ENCODE measurements at places on chromosomes 6 and 20.

DNA sequence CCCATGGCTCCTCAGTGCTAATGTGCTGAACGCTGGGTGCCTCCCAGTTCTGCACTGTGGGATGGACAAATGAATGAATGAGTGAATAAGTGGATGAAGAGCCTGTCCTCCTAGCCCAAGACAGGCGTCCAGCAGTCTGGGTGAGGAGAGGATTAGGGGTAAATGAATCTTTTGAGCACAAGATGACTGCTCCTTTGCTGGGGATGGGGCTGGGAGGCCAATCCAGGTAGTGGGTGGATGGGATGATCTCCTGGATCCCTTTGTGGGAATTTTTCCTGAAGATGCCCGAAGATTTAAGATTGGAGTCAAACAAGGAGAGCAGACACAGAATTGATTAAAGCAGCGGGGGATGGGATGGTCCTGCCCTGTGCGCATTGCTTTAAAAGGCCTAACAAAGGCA is 65.3 kb upstream of the MLN start:
- peaks cover under 1% of the 10 kb centered on the region for H3K4me1 ChIP-seq
- H3K27me3 ChIP-seq: peaks cover 33% of the 10 kb centered on the region
- DNase-seq: no peak
- H3K27ac ChIP-seq: no peak overlapping the region

DNA sequence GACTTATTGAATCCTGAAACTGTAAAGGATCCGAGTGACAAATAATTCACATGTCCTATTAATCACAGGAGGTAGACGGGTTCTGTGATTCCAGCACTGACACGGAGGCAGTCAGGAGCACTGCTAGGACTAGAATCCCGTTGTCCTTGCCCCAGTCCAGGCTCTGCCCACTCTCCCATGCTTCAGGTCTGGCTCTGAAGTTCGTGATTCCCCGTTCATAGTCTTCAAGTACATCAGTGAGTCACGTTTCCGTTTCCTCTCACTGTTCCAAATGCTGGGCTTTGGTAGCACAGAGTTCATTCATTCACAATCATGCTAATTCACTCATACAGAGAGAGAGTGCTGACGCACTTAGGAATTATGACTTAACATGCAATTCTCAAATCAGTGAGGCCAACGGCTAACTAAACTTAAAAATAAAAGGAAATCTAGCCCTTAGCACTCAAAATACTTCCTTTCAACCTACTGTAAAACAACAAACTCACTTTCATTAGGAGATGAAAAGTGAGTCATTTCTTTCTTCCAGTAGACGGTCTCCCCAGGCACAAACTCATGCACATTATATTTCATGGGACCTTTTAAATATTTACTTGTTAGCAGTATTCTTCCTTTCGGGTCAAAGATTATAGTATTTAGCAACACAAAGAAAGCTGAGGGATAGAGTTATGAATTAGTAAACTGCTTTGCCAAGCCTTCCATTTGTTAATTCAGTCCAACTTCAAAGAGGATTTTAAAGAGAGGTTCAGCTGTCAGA is 94.0 kb upstream of the NHSL1 start:
- no peak for DNase-seq
- H3K4me3 ChIP-seq: peak overlapping the region; percentile 67
- peaks cover 19% of the 10 kb centered on the region for H3K4me1 ChIP-seq
- H3K36me3 ChIP-seq: no peaks in the 10 kb centered on the region

- no peaks in the 10 kb centered on the region for H3K36me3 ChIP-seq
- no peak for DNase-seq
- H3K4me3 ChIP-seq: peak overlapping the region; percentile 82
- peak overlapping the region; percentile 50 for H3K27ac ChIP-seq
- peaks cover 64% of the 10 kb centered on the region for H3K27me3 ChIP-seq
Observed at GRCh38 chr6:28586324-28586723, 60.6 kb downstream of the GPX5 start.

DNA sequence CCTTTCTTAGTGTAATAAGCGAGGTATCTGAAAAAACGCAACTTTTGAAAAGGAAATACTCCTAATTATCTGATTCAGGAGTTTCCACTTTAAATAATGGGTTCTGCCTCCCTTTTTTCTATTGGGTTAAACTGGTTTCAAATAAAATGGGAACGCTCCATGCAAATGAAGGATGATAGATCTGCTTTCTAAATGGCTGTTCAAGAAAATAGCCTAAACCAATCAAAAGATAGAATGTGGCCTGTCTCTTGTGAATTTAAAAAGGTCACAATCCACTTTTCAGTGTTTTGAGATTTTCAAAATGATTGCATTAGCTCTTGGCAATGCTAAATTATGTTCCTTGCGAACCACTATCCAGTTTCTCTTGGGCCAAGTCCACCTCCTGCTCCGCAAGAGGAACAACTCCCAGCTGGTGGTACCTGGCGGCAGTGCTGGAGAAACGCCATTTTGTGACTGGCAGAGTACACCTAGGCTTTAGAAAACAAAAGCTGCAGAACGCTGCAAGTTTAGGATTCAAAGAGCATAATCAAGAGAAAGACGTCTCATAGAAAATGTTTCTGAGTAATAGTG is 56.7 kb downstream of the TRIM38 start:
- no peak for DNase-seq
- H3K27me3 ChIP-seq: no peaks in the 10 kb centered on the region
- H3K4me1 ChIP-seq: peaks cover 42% of the 10 kb centered on the region
- peak overlapping the region; percentile 100 for H3K27ac ChIP-seq
- peak overlapping the region; percentile 28 for H3K4me3 ChIP-seq

DNA sequence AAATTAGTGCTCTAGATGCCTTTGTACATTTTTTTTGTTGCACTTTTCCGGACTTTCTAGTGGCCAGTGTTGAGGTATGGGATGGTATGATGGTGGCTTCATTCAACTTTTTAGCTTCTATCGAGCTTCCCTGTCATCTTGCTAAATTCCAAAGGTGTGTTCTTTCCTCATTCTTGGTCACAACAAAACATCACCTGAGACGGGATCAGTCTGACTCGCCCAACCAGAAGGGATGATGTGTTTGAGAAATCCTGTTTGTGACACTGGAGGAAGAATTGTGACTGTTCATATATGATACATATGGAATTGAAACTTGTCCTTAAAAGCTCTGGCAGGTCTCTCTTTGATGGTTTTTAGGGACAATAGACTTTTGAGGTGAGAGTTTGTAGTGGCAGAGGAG is 33.8 kb downstream of the KCNS1 start:
- no peaks in the 10 kb centered on the region for H3K27me3 ChIP-seq
- H3K4me1 ChIP-seq: peaks cover 27% of the 10 kb centered on the region
- peaks cover 49% of the 10 kb centered on the region for H3K36me3 ChIP-seq

DNA sequence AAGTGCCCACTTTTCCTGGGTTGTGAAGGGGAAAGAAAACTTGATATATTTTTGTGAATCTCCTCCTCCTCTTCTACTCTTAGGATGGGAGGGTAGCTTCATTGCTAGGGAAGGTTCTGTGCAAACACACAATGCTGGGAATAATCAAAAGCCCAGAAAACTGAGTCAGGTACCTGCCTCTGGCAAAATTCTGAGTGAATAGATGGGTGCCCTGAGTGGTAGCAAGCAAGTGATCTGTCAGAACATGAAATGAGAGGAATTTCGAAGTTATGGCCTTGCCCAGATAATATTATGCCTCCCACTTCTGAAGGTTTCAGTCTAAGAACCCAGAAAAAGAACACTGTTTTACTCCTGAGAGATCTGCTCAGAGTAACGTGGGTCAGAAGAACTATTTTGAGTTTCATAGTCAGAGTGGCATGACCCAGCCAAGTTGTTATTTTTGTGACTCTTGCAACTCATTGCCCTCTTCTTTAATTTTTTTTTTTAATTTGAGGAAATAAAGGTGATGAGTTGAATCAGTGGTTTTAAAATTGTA is 158.3 kb downstream of the BMP2 start:
- DNase-seq: no peak
- no peak overlapping the region for H3K4me3 ChIP-seq

- no peak for DNase-seq
- H3K4me3 ChIP-seq: peak overlapping the region; percentile 66
- H3K36me3 ChIP-seq: no peaks in the 10 kb centered on the region
- no peak overlapping the region for H3K27ac ChIP-seq
Observed at GRCh38 chr6:89118931-89119330, 1.1 kb upstream of the SRSF12 start.

- H3K27ac ChIP-seq: no peak overlapping the region
- no peaks in the 10 kb centered on the region for H3K36me3 ChIP-seq
- H3K27me3 ChIP-seq: peaks cover 15% of the 10 kb centered on the region
- H3K4me1 ChIP-seq: peaks cover 17% of the 10 kb centered on the region
- no peak overlapping the region for H3K4me3 ChIP-seq
Observed at GRCh38 chr20:17500271-17500670, 30.9 kb downstream of the BFSP1 start.

DNA sequence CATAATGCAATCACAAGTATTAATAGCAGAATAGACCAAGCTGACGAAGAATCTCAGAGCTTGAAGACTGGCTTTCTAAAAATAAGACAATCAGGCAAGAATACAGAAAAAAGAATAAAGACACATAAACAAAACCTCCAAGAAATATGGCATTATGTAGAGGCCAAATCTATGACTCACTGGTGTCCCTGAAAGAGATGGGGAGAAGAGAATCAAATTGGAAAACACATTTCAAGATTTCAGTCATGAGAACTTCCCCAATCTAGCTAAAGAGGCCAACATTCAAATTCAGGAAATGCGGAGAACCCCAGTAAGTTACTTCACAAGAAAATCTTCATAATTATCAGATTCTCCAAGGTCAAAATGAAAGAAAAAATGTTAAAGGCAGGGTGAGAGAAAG is 69.0 kb upstream of the PDE7B start:
- H3K27me3 ChIP-seq: peaks cover 3% of the 10 kb centered on the region
- no peak overlapping the region for H3K4me3 ChIP-seq
- H3K36me3 ChIP-seq: no peaks in the 10 kb centered on the region
- DNase-seq: no peak
- no peak overlapping the region for H3K27ac ChIP-seq
- H3K4me1 ChIP-seq: no peaks in the 10 kb centered on the region

DNA sequence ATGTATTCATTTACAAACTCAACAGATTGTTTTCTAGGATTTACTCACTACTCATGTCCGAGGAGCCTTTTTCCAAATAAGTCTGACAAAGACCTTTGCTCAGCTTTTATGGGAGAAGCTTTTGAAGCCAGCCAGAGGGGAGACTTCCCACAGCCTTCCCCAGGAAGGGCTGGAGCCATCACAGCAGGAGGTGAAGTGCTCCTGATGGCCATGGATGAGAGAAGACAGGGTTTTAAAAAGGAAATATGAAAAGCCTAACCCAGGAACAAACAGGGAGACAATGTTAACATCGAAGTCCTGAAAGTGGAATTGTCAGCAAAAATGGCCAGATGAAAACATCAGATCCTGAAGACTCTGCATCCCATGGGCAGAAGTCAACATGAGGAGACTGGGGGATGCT is 11.6 kb upstream of the TAGAP start:
- peak overlapping the region; percentile 85 for H3K27ac ChIP-seq
- H3K36me3 ChIP-seq: peaks cover 7% of the 10 kb centered on the region
- H3K4me1 ChIP-seq: peaks cover 64% of the 10 kb centered on the region
- H3K4me3 ChIP-seq: peak overlapping the region; percentile 63

GRCh38 chr20:14955399-14955798 is 618.0 kb upstream of the FLRT3 start:
- no peaks in the 10 kb centered on the region for H3K36me3 ChIP-seq
- H3K27ac ChIP-seq: no peak overlapping the region
- no peaks in the 10 kb centered on the region for H3K4me1 ChIP-seq
- no peak overlapping the region for H3K4me3 ChIP-seq
- no peaks in the 10 kb centered on the region for H3K27me3 ChIP-seq

DNA sequence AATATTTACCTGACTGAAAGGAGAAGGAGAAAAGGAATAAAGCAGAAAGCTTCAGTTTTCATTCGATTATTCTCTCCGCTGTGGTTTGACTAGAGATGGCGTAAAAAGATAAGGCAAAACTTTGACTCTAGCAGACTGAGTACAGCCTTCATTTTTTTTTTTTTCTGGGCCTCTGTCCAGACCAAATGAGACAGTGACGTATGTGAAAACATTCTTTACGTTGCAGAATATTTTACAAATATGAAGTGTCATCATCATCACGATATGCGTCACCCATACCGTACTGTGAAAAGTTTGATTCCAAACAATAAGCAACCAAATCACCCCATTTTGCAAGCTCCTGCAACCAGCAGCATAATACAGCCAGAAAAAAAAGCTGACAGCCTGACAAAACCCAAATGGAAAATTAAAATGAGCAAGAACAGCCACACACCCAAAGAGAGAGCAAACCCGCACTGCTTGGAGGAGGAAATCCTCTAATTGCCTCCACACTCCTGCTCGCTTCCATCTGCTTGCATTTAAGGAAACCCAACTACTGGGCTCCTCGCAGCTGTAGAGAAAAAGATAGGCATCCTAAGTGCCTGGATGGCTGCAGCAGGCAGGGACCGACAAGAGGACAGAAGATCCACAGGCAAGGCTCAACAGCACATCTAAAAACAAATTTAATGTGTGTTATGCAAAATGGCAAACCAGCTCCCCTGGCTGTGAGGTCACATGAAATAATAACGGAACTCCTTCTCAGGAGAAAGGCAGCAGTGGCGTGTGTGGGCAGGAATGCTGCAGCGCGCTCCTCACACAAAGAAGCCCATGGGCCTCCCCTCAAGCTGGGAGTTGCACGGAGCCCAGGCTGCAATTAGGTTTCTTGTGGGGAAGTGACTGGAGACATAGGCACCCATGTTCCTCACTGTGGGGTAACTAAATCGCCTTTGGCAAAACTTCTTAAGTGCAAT is 113.1 kb downstream of the FYN start:
- peak; percentile 43 for DNase-seq
- H3K27me3 ChIP-seq: no peaks in the 10 kb centered on the region
- peak overlapping the region; percentile 84 for H3K4me3 ChIP-seq

DNA sequence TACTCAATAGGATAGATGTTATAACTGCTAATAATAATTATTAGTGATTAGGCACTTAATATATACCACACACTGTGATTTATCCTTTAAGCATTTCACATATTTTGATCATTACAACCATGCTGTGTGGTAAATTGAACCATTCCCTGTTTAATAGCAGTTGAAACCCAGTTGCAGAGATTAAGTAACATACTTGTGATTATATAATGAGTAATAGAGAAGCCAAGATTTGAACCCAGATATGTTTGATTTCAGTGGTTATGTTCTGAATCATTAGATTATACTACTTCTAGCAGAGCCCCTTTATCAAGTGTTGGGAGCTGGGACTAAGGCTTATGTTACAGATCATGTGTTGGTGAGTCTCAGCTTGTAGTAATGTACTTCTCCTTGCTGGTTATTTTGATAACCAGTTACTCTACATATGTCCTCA is 44.1 kb downstream of the STK4 start:
- no peak overlapping the region for H3K27ac ChIP-seq
- peaks cover 35% of the 10 kb centered on the region for H3K36me3 ChIP-seq
- peaks cover 14% of the 10 kb centered on the region for H3K4me1 ChIP-seq
- H3K4me3 ChIP-seq: no peak overlapping the region

GRCh38 chr20:15742087-15742486 is 831.2 kb downstream of the KIF16B start:
- DNase-seq: no peak
- no peaks in the 10 kb centered on the region for H3K36me3 ChIP-seq
- no peak overlapping the region for H3K4me3 ChIP-seq

- no peaks in the 10 kb centered on the region for H3K36me3 ChIP-seq
Observed at GRCh38 chr6:21367649-21368154, 225.8 kb upstream of the SOX4 start.

GRCh38 chr6:87916446-87916845 is 131.2 kb upstream of the SPACA1 start:
- no peak overlapping the region for H3K4me3 ChIP-seq
- DNase-seq: no peak
- peaks cover 28% of the 10 kb centered on the region for H3K27me3 ChIP-seq
- no peaks in the 10 kb centered on the region for H3K36me3 ChIP-seq
- no peak overlapping the region for H3K27ac ChIP-seq

GRCh38 chr6:26375270-26375669 is 7.6 kb upstream of the BTN2A2 start:
- no peak for DNase-seq
- H3K36me3 ChIP-seq: peaks cover 32% of the 10 kb centered on the region
- no peak overlapping the region for H3K4me3 ChIP-seq
- H3K27ac ChIP-seq: peak overlapping the region; percentile 90
- no peaks in the 10 kb centered on the region for H3K27me3 ChIP-seq
